Muscle of back (tissue), 13 donors: ENCODE measurements at places on chromosomes 16 and 17. TPM values are rescaled to one million over a fixed set of nuclear protein-coding genes. Genes with fewer than 3 reads are reported as not detected.

Gene PRSS8
- polyA plus RNA-seq = 0.46 TPM

- no peak for DNase-seq
Observed at GRCh38 chr17:82948081-82948511, 108.3 kb upstream of the ZNF750 start.

DNA sequence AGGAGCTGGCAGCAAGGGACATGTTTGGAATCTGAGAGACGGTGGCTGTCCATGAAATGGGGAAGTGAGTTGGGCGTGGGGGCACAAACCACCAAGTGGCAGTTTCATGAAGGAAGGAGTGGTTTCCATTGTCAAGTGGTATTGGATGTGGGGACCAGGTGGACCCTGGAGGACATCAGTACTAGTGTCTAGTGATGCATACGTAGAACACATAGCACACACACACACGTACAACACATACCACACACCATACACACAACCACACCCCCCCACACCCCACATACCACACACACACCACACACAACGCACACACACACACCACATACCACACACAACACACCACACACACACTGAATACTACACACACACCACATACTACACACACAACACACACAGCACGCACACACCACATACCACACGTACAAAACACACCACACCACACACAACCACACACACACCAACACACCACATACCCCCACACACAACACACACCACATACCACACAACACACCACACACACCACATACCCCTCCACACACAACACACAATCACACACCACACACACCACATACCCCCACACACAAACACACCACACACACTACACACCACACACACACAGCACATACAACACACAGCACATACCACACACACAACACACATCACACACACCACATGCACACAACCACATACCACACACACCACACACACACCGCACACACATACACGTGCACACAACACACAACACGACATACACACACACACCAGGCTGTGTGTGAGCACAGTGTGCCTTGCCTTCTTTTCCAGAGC, 41.1 kb upstream of the GSE1 start:
- no peak for DNase-seq

- DNase-seq = no peak
Observed at GRCh38 chr16:53755026-53755910, 51.3 kb downstream of the FTO start.

- DNase-seq = no peak
Observed at GRCh38 chr16:23802776-23803175, 33.0 kb upstream of the PRKCB start.
